ENCODE measurements at places on chromosomes 4 and X.
A peak's percentile ranks its signal among the peaks of the same experiment; 100 is the strongest.

DNA sequence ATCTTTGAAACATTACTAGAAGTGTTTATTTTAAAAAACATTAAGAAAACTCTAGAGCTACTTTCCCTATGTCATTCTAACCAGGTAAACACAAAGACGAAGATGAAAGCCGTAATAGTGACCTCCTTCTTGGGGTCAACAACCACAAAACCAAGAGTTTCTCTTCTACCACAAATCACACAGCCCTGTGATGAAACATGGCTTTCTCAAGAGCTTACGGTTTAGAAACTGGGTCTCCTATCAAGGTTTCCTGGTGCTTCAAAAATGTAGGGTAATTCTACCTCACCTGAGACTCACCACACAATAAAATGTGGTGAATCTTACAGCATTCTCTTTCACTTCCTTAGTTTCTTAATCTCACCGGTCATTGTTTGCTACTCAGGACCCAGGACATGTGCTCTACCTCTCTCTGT, 50.9 kb downstream of the CORIN start:
- no peak for DNase-seq

- no peak for DNase-seq
Measured at GRCh38 chr4:99759988-99760387, 56.6 kb upstream of the DAPP1 start.

GRCh38 chr4:123833171-123833643, 436.6 kb downstream of the SPRY1 start:
- peak; percentile 54 for DNase-seq

DNA sequence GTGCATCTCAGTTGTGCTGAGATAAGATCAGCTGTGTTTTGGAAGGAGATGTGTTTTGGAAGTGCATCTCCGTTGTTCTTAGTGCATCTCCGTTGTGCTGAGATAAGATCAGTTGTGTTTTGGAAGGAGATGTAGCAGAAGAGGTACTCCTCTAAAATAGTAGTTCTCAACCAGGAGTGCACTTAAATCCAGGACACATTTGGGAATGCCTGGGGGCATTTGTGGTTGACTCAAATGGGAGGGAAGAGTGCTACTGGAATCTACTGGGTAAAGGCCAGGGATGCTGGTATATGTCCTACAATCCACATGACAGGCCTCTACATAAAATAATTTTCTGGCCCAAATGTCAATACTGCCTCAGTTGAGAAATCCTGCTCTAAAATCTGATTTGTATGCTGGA, 70.8 kb upstream of the CHRDL1 start:
- DNase-seq, result no peak

GRCh38 chrX:84188320-84188834, 378 bp upstream of the RPS6KA6 start:
- DNase-seq, result peak; percentile 61

DNA sequence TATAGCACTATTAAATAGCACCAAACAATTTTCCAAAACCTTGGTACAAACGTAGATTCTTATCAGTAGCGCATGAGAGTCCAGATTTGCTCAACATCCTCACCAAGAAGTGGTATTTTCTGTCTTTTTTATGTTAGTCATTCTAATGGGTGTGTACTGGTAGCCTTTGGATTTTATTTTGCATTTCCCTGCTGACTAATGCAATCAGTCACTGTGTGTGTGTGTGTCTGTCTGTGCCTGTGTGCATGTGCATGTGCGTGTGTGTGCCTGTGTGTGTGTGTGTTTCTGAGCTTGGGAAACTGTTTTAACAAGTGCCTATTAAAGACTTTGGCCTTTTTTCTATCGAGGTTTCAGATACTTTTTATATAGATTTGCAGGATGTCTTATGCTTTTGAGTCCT, 82.2 kb upstream of the MAGEA10 start:
- peak; percentile 7 for DNase-seq

- DNase-seq, result no peak
Measured at GRCh38 chr4:48103483-48104139, 30.4 kb downstream of the TXK start.

- DNase-seq, result no peak
Measured at GRCh38 chr4:175637762-175638161, 174.3 kb downstream of the GPM6A start.

- no peak for DNase-seq
Measured at GRCh38 chr4:84722720-84723119, 139.8 kb downstream of the CDS1 start.

- DNase-seq, result no peak
Measured at GRCh38 chr4:122661176-122662160, 40.6 kb upstream of the IL21 start.

- DNase-seq, result no peak
Measured at GRCh38 chr4:11719879-11720278, 291.2 kb upstream of the HS3ST1 start.

DNA sequence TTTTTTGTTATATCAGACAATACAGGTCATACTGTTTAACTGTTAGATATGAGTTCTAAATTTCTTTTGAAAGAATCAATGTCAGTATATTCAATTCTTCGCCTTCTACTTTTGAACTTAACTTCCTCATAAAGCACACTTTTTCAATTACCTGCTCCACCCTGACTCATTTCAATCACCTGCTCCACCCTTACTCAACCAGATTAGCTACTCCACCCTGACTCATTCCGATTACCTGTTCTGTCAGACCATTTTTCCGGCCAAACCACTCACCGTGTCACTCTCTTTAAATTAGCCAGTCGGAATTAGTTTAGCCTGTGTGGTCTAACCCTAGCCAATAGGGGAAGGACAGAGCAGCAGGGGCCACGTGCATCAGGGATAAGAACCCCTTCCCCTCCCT, 751.8 kb upstream of the POU3F4 start:
- DNase-seq, result peak; percentile 48

DNA sequence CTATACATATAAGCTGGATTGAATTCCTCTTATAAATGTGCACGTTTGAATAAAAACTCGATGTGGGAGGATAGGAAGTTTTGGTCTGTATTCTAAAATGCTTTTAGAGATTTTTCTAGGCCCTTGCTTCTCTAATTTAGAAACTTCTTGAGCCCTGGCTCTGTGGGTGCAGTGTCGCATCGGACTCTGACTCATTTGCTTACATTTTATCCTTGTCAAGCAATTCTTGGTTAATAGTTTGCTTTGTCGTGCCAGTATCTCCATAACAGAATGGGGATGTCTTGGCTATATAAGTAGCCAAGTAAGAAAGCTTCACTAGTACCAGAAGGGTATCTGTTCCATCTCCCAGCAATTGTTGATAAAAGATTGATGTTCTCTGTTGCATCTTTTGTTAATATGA, 10.7 kb downstream of the SGMS2 start:
- no peak for DNase-seq

DNA sequence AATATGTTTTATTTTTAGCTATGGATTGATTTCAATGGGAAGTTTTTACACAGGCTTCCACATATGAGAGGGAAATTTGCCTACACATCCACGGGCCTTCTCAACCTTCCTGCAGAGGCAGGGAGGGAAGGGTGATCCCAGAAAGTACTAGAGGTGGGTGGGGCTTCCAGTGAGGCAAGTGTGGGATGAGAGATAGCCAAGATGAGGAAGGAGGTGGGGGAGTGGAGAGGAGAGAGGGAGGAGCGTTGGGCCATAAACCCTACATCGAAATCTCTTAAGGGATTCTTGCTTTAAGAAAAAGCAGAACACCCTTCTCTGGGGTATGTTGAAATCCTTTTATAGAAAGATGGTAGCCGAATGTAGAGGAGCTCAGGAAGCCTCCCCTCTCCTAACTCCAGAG, 19.0 kb downstream of the NKX6-1 start:
- DNase-seq, result no peak

DNA sequence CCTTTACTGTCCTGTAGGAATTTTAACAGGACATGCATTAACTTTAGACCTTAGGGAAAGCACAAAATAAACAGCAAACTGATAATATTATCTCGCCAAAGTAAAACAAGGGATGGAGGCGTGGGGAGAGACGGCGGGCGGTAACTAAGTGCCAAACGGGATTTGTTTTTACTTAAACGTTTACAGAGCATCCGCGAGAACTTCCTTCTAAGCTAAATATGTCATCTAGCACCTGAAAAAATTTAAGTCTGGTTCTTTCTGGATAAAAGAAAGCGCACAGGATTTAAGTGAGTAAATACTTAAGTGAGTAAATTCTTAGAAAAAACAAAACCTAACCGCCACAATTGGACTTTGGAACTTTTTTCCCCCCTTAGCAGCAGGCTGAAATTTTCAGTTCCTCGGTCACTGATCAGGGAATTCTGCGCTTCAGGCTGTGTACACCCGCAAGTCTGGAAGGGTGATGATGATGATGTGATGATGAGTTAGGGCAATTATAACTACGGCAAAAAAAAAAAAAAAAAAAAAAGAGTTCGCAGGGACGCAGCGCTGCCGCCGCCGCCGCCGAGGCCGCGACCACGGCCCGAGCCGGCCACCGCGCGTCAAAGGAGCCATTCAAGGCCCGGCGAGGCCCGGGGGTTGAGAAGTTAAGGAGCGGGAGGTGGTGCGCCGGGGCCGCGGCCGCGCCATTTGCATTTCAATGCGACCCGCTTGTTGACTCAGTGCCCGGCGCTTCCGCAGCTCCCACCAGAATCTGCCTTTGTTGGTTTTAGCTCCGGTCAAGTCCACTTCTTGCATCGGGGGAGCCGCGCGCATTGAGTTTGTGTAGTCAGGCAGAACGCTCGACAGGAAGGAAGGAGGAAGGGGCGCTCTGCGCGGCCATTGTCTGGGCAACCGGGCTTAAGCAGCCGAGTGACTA, 108.8 kb downstream of the SPRY1 start:
- peak; percentile 41 for DNase-seq

DNA sequence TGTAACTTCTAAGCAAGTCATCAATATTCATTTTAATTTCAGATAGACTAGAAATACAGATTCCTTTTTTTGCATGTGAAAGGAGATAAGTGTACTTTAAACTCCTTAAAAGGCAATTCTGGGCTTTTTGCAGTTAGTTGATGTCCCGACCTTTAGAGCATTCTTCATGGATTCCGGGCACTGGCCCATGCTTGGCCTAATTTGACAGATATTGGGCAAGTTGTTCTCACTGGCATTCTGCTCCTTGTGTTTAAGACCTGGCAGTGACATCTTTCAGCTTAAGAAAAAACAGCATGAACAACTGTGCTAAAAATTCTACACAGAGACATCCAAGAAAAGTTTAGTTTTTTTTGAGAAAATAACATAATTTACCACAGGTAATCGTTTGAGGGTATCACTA, 1037.2 kb downstream of the PCDH18 start:
- no peak for DNase-seq

DNA sequence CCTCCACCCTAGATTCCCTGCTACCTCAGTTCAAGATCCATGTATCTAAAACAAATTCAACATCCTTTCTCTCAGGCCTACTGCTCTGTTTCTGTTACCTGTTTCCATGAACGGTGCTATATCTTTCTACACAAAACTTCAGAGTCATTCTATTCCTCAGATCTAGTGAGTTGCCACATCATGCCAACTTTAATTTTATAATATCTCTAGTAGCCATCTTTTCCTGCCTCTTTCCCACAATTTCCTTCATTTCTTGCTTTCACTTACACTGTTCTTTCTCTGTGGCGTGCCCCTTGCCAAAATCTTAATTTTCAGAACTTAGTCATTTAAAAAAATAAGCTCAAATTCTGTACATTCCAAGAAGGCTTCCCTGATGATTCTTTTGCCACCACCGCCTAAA, 15.2 kb downstream of the GUCY1A1 start:
- DNase-seq, result no peak

GRCh38 chrX:578531-578930, 52.1 kb upstream of the SHOX start:
- DNase-seq, result no peak

- peak; percentile 12 for DNase-seq
Measured at GRCh38 chrX:129523079-129523911, at the start of gene SMARCA1. TSS of gene SMARCA1 (minus strand) at chrX:129523490. CDS start at chrX:129523370, 120 bp downstream.

DNA sequence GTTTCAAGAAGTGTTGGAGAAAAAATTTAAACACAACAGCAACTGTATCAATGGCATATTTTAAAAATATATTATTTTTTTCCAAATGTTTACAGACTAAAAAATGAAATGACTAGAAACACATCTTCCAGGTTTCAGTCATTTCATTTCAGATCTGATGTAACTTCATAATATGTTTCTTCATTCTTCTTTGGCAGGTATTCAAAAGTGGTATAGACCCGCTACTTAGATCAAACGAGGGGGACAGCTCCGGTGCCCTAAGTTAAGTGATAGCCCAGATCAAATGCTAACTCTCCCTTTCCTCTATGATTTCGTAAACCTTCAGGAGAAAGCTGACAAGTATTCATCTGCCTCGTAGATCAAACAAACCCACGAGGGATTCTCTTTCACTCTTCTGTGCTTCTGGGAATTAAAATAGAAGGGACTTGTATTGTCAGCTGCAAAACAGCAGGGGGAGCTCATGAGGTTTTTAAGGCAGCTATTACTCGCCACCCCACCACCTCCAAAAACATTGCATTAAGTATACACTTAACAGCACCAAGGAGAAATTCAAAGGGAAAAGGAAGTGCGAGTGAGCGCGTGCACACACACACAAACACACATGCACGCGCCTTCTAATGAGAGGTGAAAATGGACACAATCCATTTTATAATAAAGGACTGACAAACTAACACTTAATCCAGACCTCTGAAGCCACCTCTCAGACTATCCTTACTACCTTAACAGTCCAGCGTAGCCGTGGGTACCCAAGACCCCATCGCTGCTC, 21.4 kb downstream of the HELT start:
- peak; percentile 54 for DNase-seq

- DNase-seq, result no peak
Measured at GRCh38 chrX:413322-414201, 26.9 kb upstream of the PPP2R3B start.

- DNase-seq, result no peak
Measured at GRCh38 chr4:158112611-158113010, 60.2 kb downstream of the GASK1B start.

DNA sequence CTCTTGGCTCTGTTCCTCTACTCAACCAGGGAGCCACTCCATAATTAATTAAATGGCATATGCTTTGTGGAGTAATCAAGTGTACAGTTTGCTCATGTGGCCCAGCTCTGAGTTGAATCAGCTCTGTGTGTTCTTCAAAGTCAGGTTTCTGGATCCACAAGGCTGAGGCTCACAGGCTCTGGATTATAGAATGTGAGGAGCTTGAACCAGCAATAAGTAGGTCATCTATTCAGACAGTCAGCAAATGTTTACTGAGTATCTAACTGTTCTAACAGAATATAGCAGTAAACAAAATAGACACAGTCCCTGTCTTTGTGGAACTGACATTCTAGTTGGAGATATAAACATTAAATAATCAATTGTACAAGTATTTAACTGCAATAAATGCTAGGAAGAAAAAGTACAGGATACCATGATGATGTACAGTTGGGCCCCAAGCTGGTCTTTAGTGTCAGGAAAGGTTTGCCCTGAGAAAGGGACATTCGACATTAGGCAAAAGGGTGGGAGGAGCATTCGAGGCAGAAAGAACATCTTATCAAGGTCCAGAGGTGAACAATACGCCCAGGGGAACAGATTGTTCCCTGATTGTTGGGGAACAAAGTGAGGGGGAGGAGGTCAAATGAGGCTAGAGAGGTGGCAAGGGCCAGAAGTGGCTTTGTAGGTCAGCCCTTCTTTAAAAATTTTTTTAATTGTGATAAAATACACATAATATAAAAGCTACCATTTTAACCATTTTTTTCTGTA, 20.5 kb upstream of the TSR2 start:
- DNase-seq, result no peak

GRCh38 chr4:151408380-151408629, 671 bp upstream of the FHIP1A start:
- no peak for DNase-seq
